ENCODE measurements at places on chromosomes 3 and 15.

GRCh38 chr3:36480911-36481648, 100.8 kb downstream of the STAC start:
- DNase-seq = no peak

DNA sequence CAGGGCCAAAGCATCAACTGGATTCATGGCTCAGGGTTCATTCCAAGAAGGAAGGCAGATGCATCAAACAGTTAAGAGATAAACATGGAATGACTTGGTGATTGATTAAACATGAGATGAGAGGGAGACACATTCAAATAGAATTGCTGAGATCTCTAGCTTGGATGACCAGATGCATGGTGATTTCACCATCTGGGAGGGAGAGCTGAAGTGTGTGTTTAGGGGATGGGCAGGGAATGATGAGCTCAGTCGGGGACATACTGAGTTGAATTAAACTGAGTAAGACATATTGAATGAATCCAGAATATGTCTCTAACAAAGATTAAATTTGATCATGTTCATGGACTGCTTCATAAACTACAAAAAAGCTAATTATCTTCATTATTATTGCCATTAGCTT, 35.5 kb downstream of the CADPS start:
- no peak for DNase-seq

DNA sequence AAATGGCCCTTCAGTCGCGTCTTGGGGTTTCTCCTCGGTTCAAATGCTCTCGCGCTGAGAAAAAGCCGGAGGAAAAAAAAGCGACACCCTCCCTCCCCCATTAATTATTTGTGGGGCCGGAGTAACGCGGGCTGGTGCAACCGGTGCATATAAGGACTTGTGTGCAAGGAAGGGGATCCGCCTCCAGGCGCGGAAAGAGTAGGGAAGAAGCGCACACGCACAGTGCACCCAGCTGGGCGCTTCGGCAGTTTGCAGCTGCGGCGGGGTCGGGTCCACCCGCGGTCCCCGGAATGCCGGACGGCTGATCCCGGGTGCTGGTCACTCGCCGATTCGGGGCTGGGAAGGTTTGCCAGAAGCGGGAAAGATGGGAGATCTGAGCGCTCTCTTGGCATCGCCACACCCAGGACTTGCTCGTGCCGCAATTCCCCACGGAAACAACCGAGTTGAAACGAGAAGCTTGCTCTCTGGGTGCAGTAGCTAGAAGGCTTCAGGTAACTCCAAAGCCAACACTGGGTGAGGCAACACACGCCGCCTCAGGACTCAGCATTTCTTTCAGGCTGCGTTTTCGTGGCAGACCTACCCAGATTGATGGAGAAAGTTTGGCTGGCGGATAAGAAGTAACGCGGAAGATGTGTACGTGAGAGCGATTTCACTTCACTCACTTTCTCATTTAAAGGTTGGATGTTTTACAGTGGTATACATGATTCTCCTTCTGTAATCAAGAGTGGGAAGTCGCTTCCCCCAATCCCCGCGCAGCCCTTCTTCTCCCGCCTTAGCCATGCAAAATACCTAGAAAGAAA, 720 bp upstream of the TNIK start:
- peak; percentile 78 for DNase-seq

GRCh38 chr3:141275511-141275910, 43.9 kb downstream of the PXYLP1 start:
- DNase-seq = no peak

DNA sequence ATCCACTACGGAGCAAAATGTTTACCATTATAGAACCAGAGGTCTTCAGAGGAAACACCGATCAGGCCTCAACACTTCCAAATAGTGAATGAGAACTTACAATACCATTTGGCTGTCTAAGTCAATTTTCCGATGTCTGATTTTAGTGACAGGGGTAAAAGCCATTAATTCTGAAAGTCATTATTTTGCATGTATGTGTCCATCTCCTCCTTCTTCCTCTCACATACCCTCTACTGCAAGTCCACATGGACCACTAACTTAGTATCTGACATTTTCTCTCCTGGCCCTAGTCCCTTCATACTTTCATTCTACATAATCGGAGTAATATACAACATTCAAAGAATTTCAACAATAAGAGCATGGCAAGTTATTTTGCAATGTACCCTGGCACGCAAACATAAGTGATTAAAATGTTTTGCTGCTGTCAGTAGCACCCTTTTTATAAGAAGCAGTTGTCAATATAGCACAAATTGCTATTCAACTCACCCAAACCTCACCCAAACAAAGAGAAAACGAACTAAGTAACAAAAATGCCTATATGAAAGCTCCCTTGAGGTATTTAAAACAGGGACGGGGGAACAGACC, 1.9 kb downstream of the TOP2B start:
- peak; percentile 27 for DNase-seq

DNA sequence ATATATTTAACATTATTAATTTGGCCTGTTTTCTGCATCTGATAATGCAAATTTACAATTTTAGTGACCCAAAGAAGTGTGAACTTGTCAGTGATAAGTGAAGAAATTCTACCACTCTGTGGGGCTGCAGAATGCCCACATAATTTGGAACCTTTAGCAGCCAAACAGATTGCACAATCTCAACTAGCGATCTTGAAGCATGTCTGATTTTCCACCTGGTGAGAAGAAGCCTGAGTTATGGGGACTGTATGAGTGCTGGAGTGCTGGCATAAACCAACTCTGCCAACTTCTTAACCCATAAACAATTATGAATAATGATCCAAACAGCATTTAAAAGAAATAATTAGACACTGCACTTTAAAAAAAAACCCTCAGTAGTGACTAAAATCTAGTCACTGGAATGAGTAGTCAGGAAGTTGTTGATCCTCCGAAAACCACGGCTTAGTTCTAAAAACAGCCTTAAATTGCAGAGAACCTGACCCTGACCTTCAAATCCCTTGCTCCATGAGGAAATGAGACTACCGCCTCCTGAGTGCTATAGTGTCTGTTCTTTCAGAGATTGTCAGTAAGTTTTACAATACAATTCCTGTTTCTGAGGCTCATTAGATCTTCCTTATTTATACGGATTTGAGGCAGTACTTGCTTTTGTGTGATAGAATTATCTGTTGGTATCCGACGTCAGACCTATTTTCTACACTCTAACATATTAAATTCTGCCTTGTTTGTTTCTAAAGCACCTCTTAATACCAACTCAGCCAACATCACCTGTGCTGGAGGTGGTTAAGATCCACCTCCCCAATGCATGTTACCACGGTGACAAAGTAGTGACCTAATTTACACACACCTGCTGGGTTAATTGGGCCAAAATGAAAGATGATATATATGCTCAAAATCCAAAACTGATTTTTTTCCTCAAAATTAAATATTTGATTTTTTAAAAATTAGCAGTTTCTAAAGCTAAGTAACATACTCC, 267.7 kb downstream of the ZBTB20 start:
- DNase-seq = no peak

DNA sequence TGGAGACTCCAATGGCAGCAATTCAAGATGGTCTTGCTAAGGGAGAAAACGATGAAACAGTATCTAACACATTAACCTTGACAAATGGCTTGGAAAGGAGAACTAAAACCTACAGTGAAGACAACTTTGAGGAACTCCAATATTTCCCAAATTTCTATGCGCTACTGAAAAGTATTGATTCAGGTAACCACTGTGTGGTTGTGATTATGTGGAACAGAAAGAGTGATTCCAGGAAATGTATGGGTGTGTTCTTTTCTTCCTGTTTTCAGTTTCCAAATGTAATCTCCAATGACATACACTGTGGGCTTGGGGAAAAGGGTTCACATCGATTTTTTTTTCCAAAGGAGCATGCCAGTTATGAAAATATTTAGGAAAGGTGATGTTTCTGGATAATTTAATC, 10.9 kb downstream of the SCG3 start:
- DNase-seq = no peak

GRCh38 chr3:103968131-103968530, 1398.6 kb upstream of the ALCAM start:
- no peak for DNase-seq

DNA sequence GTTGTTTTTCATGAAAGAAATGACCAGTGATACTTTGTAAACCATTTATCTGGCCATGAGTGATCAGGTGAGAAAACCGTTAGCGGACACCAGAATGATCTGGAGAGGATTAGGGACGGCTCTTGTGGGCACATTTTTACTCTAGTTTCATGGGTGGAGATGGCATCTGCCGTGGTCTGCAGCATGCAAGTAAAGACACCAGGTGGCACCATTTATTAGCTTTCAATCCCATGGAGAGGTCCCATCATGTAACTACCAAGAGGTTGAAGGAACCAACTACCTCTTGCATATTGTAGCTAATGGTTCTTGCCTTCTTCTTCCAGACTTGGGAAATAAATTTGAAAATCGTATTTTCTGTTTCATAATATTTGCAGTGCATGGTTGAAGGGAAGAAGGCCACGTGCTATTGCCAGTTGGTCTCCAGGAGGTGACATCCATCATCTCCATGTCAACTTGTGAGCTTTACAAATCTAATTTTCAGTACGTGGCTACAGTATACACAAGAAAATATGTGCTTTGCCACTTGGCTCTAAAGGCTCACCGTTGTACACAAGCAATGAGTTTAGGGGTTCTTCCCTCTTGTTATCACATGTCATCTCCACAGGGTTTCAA, 1.5 kb upstream of the MAPKBP1 start:
- peak; percentile 36 for DNase-seq

- no peak for DNase-seq
These were observed 80.5 kb upstream of the SETMAR start for GRCh38 chr3:4222574-4223175.

DNA sequence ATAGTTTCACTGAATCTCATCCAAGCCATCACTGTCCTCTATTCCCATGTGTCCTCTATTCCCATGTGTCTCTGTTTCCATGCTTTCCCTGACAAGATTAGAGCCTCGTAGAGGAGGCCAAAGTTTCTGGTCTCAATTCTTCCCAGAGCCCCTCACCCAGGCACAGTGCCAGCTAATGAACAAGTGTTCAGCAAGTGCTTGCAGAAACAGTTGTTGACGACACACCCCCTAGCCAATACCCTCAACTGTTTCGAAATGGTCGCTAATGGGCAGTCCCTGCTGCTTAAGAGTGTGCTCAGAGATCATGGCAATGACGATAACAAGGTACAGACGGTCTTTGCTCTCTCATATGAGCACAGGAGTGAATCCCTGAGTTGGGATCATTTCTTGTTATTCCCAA, 73.4 kb downstream of the FAM174B start:
- DNase-seq = no peak

DNA sequence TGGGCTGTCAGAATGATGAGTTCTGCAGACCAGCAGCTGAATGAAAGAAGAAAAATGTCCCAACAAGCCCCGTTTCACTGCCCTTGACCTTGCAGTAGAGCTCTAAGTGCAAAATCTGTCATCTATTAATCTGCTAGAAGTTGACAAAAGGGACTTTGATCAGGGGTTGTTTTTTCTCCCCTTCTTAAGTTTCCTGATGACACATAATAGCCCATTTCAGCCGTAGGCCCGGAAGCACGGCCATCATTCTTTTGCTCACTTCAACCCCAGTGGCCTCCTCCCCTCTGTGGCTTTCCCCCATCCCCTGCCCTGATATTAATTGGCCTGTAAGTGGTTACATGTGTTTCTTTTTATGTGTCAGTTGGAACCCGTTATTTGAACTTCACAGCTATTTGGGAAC, 298.9 kb downstream of the RPLP1 start:
- DNase-seq = no peak

DNA sequence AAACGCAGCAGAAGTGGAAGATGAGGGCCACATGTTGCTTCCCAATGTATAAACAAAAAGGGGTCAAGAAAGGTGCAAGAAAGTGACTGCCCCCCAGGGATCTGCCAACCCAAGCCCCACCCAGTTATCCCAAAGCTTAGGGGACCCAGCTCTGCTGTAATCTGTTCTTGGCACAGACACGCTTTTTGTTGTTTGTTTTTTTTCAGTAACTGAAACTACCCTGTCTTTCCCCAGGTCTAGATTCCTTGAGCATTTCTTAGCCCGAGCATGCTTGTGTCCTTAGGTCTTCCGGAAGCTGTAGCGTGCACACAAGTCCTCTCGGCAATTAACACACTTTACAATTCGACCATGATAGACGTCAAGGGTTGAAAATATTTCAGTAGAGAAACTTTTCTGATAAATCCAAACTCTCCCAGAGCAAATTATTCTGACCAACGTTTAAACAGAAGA, 8.5 kb upstream of the PPARG start:
- DNase-seq = no peak

- DNase-seq = no peak
These were observed 31.0 kb upstream of the SLCO2A1 start for GRCh38 chr3:134060561-134061385.

DNA sequence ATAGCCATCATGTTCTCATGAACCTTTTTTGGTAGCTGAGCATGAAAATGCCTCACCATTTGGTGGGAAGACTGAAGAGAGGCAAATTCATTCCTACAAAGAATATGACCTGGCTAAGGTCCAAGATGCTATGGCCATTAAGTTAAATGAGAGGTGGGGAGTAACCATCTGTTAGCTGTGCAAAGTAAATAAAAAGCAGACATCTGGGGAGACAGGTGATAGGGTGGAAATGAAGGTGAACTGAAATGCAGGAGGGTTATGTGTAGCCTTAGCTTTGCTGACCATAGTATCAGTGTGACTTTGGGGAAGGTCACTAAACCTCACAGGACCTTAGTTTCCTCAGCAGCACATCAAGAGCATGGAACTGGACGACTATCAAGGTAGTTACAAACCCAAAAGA, 111.0 kb upstream of the STRIT1 start:
- no peak for DNase-seq

- no peak for DNase-seq
These were observed 111.4 kb downstream of the WNT7A start for GRCh38 chr3:13768453-13768852.

DNA sequence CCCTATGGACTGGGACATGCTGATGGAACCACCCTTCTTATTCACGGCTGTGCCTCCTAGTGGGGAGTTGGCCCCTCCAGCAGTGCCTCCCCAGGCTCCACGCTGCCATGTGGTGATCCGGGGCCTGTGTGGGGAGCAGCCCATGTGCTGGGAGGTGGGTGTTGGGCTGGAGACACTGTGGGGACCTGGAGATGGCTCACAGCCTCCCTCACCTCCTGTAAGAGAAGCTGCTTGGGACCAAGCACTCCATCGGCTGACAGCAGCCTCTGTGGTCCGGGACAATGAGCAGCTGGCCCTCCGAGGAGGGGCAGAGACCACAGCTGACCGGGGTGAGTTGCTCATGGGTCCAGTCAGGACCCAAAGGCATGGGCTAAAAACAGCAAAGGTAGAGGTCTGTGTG, 9.1 kb downstream of the ALG3 start:
- no peak for DNase-seq

- DNase-seq = no peak
These were observed 14.3 kb upstream of the TNFAIP8L3 start for GRCh38 chr15:51108933-51109550.

- no peak for DNase-seq
These were observed at the start of gene CASR for GRCh38 chr3:122183521-122183892. Gene CASR (plus strand): TSS chr3:122183668. CDS start chr3:122254190, 70,522 bp downstream.

- peak; percentile 27 for DNase-seq
These were observed 340.9 kb upstream of the TPRG1 start for GRCh38 chr3:188830893-188831292.

Data from Kasumi-1 (cell line).